Ovary (tissue), 10 donors: ENCODE measurements at places on chromosomes 1 and 21. TPM values are rescaled to one million over a fixed set of nuclear protein-coding genes. Genes with fewer than 3 reads are reported as not detected.

Gene WNT4
- 5.6 TPM for polyA plus RNA-seq

Gene TFAP2E
- polyA plus RNA-seq = 1.1 TPM

Gene MATN1
- 0.10 TPM for polyA plus RNA-seq

Gene MXRA8
- polyA plus RNA-seq = 193 TPM

Gene SLC45A1
- 0.70 TPM for polyA plus RNA-seq

Gene JAM2
- polyA plus RNA-seq = 65.4 TPM

Gene GOLT1A
- not detected for polyA plus RNA-seq

DNA sequence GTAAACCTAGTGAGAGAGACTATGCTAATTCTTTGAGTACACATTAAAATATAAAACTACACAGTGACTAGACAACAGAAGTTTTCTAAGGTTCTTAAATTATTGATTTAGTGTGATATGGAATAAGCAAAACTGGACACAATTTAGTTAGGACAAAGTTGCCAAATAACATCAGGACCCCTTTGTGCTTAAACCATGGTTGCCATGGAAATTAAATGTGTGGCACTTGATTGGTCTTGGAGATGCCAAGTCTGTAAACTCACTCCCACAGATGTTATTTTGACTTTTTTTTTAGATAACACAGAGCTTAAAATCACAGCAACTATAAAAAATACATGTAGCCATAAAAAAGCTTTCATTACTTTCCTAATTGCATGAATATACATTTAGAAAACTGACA lies 234.6 kb downstream of the BRINP3 start:
- DNase-seq = no peak
- no peaks in the 10 kb centered on the region for H3K36me3 ChIP-seq
- H3K27me3 ChIP-seq = no peaks in the 10 kb centered on the region
- no peak overlapping the region for H3K4me3 ChIP-seq

DNA sequence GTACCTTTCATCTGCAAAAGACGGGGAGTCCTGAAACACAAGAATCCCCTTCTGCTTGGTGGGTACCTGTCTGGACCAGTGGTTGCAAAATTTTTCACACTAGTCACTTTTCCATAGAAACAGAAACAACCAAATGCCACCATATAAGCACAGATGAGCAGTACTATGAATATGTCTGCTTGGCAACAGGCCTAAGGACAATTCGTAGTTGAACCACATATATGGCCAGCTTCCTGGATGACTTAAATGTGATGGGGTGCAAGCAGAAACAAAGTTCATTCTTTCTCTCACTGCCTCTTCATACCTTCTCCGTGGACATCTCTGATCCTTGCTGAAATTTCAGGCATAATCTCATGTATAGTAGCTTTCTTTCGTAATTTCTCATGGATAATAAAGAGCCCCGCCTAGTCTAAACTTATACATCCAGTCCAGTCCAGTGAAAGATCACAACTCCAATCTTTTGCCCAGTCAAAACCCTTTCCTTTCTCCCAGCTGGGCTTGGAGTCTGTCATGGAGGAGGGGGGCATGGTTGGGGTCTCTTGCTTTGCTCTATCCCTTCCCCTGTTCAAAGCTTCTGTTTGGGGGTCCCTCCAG lies 7.0 kb downstream of the FCAMR start:
- H3K4me1 ChIP-seq = no peaks in the 10 kb centered on the region
- H3K36me3 ChIP-seq = no peaks in the 10 kb centered on the region
- no peak overlapping the region for H3K4me3 ChIP-seq

GRCh38 chr1:245501633-245502032 lies 346.8 kb downstream of the KIF26B start:
- H3K4me3 ChIP-seq = no peak overlapping the region
- H3K4me1 ChIP-seq = no peaks in the 10 kb centered on the region
- H3K36me3 ChIP-seq = no peaks in the 10 kb centered on the region
- H3K27me3 ChIP-seq = no peaks in the 10 kb centered on the region
- DNase-seq = no peak

DNA sequence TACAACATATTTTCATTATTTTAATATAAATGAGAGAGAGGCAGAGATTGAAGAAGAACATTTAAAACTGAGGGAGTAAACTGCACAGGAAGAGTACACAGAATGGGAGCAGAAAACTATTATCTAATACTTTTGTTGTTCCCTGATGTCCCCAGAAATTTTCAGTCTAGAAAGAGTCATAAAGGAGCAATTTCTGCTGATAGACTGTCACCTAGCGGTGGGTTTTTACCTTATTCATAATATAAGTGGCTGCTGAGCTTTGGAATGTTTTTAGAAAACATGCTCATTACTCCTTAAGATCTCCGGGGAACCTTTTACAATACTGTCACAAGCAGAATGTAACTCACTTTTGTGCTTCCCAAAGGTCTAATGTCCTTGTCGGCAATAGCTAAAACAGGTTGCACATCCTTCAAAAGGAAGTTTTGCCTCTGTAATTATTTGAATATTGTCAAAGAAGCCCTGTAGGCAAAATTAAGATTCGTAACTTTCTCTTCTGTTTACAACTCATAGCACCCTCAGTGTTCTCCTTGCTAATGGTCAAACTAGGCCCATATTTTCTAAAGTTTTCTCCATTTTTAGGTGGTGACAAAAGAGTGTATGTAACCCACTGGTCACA lies 4.9 kb upstream of the NPL start:
- H3K27me3 ChIP-seq = no peaks in the 10 kb centered on the region
- no peak overlapping the region for H3K27ac ChIP-seq
- no peaks in the 10 kb centered on the region for H3K36me3 ChIP-seq
- no peak for DNase-seq

- no peaks in the 10 kb centered on the region for H3K4me1 ChIP-seq
- no peaks in the 10 kb centered on the region for H3K36me3 ChIP-seq
- H3K27ac ChIP-seq = no peak overlapping the region
These were observed 44.3 kb upstream of the FAM89A start for GRCh38 chr1:231084353-231084752.

GRCh38 chr1:50098591-50099021 lies 10.1 kb upstream of the ELAVL4 start:
- H3K4me1 ChIP-seq = no peaks in the 10 kb centered on the region
- no peaks in the 10 kb centered on the region for H3K36me3 ChIP-seq
- no peak for DNase-seq
- no peaks in the 10 kb centered on the region for H3K27me3 ChIP-seq
- no peak overlapping the region for H3K27ac ChIP-seq

DNA sequence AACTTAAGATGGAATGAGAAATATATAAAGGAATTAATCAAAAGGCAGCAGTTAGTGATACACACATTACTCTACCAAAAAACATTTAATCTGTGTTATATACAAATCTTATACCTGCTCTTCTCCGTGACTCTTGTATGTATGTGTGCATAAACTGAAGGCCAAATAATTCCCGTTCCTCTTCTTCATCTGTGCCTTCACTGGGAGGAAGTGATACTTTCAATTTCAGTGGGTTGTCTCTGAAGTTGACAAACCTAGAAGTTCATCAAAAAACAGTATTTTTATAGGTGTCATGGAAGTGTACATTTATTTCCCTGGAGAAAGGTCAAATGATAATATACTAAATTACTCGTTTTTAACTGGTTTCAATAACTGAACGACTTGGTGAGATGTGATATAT lies 19.3 kb downstream of the TRMT13 start:
- H3K4me1 ChIP-seq = no peaks in the 10 kb centered on the region
- H3K27ac ChIP-seq = no peak overlapping the region
- no peak for DNase-seq
- H3K36me3 ChIP-seq = no peaks in the 10 kb centered on the region
- no peaks in the 10 kb centered on the region for H3K27me3 ChIP-seq
- H3K4me3 ChIP-seq = no peak overlapping the region

DNA sequence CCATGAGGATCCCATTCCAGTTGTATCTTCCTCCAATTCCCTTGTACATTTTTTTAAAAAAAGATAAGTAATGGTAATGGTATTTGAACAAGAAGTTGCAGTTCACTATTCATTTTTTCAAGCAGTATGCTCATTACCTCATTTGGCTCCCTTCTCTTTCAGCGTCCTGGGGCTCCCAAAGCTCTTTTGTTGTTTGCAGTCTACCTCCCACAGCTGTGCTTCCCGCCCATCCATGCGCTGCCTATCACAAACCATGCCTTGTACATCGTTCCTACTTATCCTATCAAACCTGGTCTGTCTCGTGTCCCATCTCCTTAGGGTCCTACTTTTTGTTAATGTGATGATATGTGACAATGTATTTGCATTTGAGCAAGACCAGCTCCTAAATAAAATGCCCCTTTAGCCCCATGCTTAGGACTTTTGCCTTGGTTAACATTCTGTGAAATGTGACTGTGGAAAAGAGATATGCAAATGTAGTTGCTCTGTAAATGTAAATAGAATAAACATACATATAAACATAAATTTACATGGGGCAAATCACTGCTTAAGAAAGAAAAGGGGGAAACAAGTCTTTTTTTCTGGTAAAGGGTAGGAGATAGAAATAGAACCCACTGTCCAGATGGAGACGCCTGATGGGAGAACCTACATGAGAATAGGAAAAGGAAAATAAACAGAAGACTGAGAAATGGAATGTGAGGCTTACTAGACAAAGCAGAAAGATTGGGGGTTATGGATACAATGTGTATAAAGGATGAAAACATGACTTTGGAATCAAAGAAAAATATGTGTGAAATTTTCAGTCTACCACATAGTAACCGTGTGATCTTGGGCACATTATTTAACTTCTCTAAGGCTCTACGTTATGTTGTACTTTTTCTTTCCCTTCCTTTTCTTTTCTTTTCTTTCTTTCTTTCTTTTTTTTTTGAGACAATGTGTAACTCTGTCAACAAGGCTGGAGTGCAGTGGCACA lies 59.8 kb upstream of the PLXNA2 start:
- H3K36me3 ChIP-seq = no peaks in the 10 kb centered on the region
- no peaks in the 10 kb centered on the region for H3K27me3 ChIP-seq
- DNase-seq = no peak
- H3K4me1 ChIP-seq = no peaks in the 10 kb centered on the region
- no peak overlapping the region for H3K27ac ChIP-seq
- no peak overlapping the region for H3K4me3 ChIP-seq

GRCh38 chr1:3695326-3696217 lies 43.3 kb downstream of the TP73 start:
- no peaks in the 10 kb centered on the region for H3K36me3 ChIP-seq
- DNase-seq = peak; percentile 31
- no peak overlapping the region for H3K4me3 ChIP-seq
- no peaks in the 10 kb centered on the region for H3K27me3 ChIP-seq
- peaks cover 2% of the 10 kb centered on the region for H3K4me1 ChIP-seq

DNA sequence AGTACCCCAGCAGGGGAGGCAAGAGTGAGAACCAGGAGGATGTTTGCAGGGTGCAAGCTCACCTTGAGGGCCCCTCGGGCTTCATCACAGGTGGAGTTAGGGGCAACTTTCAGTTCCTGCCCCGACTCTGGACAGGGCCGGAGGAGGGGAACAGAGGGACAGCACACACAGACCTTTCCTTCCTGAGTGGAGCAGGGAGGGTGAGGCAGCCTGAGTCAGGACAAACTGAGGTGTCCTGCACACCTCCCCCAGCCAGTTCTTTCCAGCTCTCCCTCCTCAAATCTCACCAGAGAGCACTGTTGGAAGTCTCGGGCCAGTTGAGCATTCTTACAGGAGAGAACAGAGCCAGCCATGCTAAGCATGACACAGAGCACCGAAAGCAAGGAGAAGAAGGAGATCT lies 1.5 kb downstream of the ENTREP3 start:
- DNase-seq = no peak
- no peak overlapping the region for H3K4me3 ChIP-seq
- no peaks in the 10 kb centered on the region for H3K36me3 ChIP-seq
- H3K4me1 ChIP-seq = peaks cover 7% of the 10 kb centered on the region
- H3K27me3 ChIP-seq = no peaks in the 10 kb centered on the region
- H3K27ac ChIP-seq = no peak overlapping the region

- H3K27ac ChIP-seq = no peak overlapping the region
- no peak for DNase-seq
- no peak overlapping the region for H3K4me3 ChIP-seq
- H3K36me3 ChIP-seq = no peaks in the 10 kb centered on the region
- no peaks in the 10 kb centered on the region for H3K27me3 ChIP-seq
- H3K4me1 ChIP-seq = no peaks in the 10 kb centered on the region
These were observed 62.0 kb downstream of the SDC3 start for GRCh38 chr1:30846587-30846986.

- H3K4me3 ChIP-seq = no peak overlapping the region
- no peaks in the 10 kb centered on the region for H3K27me3 ChIP-seq
- no peaks in the 10 kb centered on the region for H3K36me3 ChIP-seq
These were observed 336.0 kb upstream of the NFIA start for GRCh38 chr1:60746278-60746791.

- H3K4me3 ChIP-seq = no peak overlapping the region
- no peaks in the 10 kb centered on the region for H3K4me1 ChIP-seq
- DNase-seq = no peak
- H3K36me3 ChIP-seq = no peaks in the 10 kb centered on the region
- no peak overlapping the region for H3K27ac ChIP-seq
These were observed 148.2 kb upstream of the COL11A1 start for GRCh38 chr1:103256490-103256889.

- no peaks in the 10 kb centered on the region for H3K27me3 ChIP-seq
- no peak overlapping the region for H3K27ac ChIP-seq
- H3K4me3 ChIP-seq = no peak overlapping the region
- no peaks in the 10 kb centered on the region for H3K4me1 ChIP-seq
- DNase-seq = no peak
These were observed 16.6 kb downstream of the LDLRAD2 start for GRCh38 chr1:21828506-21829210.

DNA sequence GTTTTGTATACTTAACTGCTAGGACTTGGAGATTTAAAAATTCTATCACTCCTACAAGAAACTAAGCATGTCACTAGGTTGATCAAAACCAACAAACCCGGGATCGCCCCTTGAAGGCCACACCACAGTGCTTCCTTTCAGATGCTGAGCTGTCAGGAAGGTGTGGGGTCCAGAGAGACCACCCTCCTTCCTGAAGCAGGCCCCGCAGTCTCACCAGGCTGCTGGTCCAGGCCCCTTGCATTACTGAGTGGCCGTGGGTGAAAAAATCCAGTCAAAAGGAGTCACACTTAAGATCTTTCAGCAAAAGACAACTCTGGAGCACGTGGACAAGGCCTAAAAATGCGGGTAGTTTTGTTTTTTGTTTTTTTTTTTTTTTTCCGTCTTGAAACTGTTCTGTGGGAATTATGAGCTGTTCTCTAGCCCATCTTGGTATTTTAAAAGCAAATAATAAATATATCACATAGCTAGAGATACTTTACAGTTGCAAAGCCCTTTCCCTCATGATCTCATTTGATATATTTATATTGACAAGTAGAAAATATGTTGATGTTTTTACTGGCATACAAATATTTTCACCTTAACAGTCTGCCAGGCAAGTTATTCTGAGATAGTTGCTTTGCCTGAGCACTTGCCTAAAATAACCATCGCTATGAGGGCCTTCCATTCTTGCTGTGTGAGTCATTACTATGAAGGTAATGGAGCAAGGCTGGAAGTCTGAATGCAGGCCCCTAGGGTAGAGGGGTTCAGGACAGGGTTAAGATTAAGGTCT lies 73.1 kb upstream of the EDEM3 start:
- no peak overlapping the region for H3K4me3 ChIP-seq
- H3K27ac ChIP-seq = peak overlapping the region; percentile 60
- no peaks in the 10 kb centered on the region for H3K36me3 ChIP-seq
- H3K27me3 ChIP-seq = no peaks in the 10 kb centered on the region
- peaks cover 2% of the 10 kb centered on the region for H3K4me1 ChIP-seq

GRCh38 chr1:9097947-9098705 lies 28.7 kb upstream of the SLC2A5 start:
- no peak overlapping the region for H3K4me3 ChIP-seq
- DNase-seq = no peak
- no peaks in the 10 kb centered on the region for H3K36me3 ChIP-seq
- no peak overlapping the region for H3K27ac ChIP-seq

GRCh38 chr21:32545948-32546441 lies 39.3 kb downstream of the TCP10L start:
- no peaks in the 10 kb centered on the region for H3K4me1 ChIP-seq
- H3K27ac ChIP-seq = no peak overlapping the region
- H3K4me3 ChIP-seq = no peak overlapping the region
- no peaks in the 10 kb centered on the region for H3K27me3 ChIP-seq
